ENCODE measurements at places on chromosomes 13 and 19. TPM values are rescaled to one million over a fixed set of nuclear protein-coding genes. Genes with fewer than 3 reads are reported as not detected.
A peak's percentile ranks its signal among the peaks of the same experiment; 100 is the strongest.

DNA sequence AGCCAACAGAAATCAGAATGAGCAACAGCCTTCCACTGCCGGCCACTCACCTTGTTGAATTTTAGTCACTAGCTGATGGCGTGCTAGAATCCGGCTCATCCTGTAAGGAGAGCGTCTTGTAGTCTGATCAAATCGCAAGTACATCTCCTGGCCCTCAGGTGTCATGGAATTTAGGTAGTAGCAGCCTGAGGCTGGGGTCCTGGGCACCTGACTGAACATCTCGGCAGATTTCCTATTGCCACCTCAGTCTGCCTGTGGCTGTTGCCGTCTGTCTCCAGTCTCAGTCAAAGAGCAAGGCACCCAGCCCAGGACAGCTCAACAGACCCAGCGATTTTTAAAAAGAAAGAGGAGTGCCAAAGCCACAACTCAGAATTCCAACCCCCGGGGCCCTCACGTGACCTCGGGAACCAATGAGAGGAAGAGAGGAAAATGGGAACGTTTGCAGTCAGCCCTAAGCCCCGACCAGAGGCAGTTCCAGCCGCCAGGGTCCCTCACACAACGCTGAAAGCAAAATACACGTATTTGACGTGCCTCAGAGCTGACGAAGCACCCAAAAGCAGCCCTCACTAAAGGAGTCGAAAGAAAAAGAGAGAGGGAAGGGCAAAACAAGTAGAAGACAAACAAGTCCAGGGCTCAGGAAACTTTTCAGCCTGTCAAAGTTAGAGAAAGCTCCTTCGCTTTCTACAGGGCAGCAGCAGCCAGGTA, at the start of gene STARD13:
Gene STARD13, minus strand, starts transcription at position 336 of the 705 bp plus-strand sequence. Its CDS starts 117 bp downstream, at position 219.
- H3K4me3 ChIP-seq: peak within 1 kb of the TSS; percentile 56
- H3K27me3 ChIP-seq: no peaks in the 10 kb centered on the region
- H3K36me3 ChIP-seq: no peaks in the 10 kb centered on the region

DNA sequence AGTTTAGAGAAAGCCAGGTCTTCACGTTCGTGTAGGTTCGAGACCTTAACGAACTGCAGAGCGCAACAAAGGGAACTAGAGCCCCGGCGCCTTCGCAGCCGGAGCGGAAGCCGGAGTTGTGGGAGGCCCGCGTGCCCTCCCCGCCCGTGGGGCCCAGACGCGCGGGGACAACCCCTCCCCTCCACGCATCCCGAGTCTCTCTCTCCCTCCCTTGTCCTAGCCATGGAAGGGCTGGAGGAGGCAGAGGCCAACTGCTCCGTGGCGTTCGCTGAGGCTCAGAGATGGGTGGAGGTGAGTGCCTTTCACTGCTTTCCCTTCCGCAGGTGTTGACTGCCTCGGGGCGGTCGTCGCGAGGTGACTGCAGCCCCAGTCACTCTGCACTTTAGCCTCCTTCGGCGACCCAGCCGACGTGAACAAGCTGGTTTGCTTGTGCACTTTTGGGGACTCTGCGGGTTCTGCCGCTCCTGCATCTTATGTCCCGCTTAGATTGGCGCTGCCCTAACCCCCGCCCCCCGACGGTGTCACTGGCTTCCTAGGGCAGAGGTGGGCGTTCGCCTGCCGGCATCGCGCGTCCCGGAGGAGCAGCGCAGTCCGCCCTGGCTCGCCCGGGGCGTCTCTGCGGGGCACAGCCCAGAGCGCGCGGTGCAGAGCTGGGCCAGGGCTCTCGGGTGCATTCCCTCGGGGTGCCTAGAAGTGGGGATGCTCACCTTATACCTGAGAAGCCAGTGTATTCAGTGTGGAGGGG, 478 bp downstream of the LMO7 start:
- H3K4me1 ChIP-seq: peaks cover 11% of the 10 kb centered on the region
- no peaks in the 10 kb centered on the region for H3K27me3 ChIP-seq
- peaks cover 2% of the 10 kb centered on the region for H3K36me3 ChIP-seq
- peak overlapping the region; percentile 92 for H3K4me3 ChIP-seq

- peaks cover 3% of the 10 kb centered on the region for H3K4me1 ChIP-seq
- no peak overlapping the region for H3K27ac ChIP-seq
- no peaks in the 10 kb centered on the region for H3K27me3 ChIP-seq
- H3K4me3 ChIP-seq: no peak overlapping the region
- H3K36me3 ChIP-seq: no peaks in the 10 kb centered on the region
- DNase-seq: peak; percentile 60
Measured at GRCh38 chr19:40592170-40592569, 9.0 kb upstream of the LTBP4 start.

GRCh38 chr19:47153266-47153665, 22.6 kb downstream of the SAE1 start:
- peaks cover 9% of the 10 kb centered on the region for H3K4me1 ChIP-seq
- no peaks in the 10 kb centered on the region for H3K27me3 ChIP-seq
- no peak overlapping the region for H3K27ac ChIP-seq
- peaks cover 8% of the 10 kb centered on the region for H3K36me3 ChIP-seq
- no peak for DNase-seq

DNA sequence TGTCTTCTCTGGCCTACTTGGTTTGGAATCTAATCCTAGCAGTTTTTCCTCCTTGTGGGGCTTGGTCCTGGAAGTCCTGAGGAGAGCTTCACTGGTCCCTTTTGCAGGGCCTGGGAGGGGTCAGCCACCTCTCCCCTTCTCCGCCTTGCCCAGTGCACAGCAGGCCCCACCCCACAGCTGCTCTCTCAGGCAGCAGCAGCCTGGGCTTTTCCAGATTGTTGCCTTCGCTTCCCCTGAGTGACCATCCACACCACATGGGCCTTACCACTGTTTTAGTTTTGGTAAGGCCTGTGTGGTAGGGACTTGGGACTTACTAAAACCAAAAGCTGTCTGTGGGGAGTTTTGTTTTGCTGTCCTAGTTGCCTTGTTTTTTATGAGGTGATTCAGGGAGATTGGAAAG, 11.5 kb downstream of the MPHOSPH8 start:
- DNase-seq: no peak
- no peak overlapping the region for H3K4me3 ChIP-seq
- no peak overlapping the region for H3K27ac ChIP-seq
- H3K36me3 ChIP-seq: peaks cover 3% of the 10 kb centered on the region
- H3K4me1 ChIP-seq: no peaks in the 10 kb centered on the region
- no peaks in the 10 kb centered on the region for H3K27me3 ChIP-seq

- H3K4me1 ChIP-seq: peaks cover 8% of the 10 kb centered on the region
- no peak overlapping the region for H3K27ac ChIP-seq
- peaks cover 12% of the 10 kb centered on the region for H3K36me3 ChIP-seq
- no peak for DNase-seq
- H3K4me3 ChIP-seq: no peak overlapping the region
Measured at GRCh38 chr19:5035793-5036697, 67.1 kb downstream of the KDM4B start.

GRCh38 chr19:1284979-1285736, 515 bp upstream of the EFNA2 start:
- no peak for DNase-seq
- no peak overlapping the region for H3K27ac ChIP-seq
- H3K4me3 ChIP-seq: no peak overlapping the region

GRCh38 chr13:87878706-87879105, 207.5 kb downstream of the SLITRK5 start:
- peak; percentile 46 for DNase-seq
- H3K36me3 ChIP-seq: no peaks in the 10 kb centered on the region
- H3K4me3 ChIP-seq: no peak overlapping the region
- H3K27me3 ChIP-seq: no peaks in the 10 kb centered on the region
- H3K4me1 ChIP-seq: no peaks in the 10 kb centered on the region

DNA sequence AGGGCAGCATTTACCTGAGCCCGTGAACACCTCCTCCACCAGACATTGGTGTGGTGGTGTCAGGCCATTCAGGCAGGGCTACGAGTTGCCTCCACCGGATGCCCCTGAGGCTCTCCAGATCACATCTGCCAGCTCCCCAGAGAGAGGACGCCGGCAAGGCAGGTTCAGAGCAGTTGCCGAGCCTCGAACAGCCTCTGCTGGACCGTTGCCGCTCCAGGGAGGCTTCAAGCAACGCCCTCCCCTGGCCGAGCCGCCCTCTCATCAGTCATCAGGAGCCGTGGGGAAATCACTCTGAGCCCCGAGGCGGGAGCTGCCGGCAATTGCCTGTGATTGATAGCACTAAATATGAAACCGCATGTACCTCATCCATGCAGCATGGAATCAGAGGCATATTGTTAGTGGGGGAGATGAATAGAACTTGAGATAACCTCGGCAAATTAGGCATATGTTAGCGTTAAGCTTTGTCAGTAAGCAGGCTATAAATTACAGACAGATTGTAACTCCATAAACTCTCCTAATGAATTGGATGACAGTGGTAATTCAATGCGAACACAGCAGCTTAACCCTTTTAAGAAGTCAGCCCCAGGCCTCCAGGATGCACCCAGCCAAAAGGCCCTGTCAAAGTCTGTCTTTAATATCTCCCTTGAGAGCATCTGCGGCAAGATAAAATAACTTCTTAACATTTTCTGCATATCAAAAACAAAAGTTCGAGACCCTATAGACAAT, 29.8 kb upstream of the SPACA7 start:
- no peaks in the 10 kb centered on the region for H3K4me1 ChIP-seq
- H3K27me3 ChIP-seq: no peaks in the 10 kb centered on the region
- no peaks in the 10 kb centered on the region for H3K36me3 ChIP-seq
- no peak overlapping the region for H3K27ac ChIP-seq

GRCh38 chr19:13315495-13315894, 165.3 kb downstream of the IER2 start:
- no peak for DNase-seq
- H3K4me1 ChIP-seq: no peaks in the 10 kb centered on the region
- no peak overlapping the region for H3K4me3 ChIP-seq
- no peaks in the 10 kb centered on the region for H3K27me3 ChIP-seq
- H3K27ac ChIP-seq: no peak overlapping the region

- H3K36me3 ChIP-seq: no peaks in the 10 kb centered on the region
- no peaks in the 10 kb centered on the region for H3K4me1 ChIP-seq
- peaks cover 19% of the 10 kb centered on the region for H3K27me3 ChIP-seq
- H3K27ac ChIP-seq: no peak overlapping the region
- no peak overlapping the region for H3K4me3 ChIP-seq
Measured at GRCh38 chr19:47819858-47820257, 1.9 kb upstream of the CRX start.

GRCh38 chr19:57830071-57830602, at the start of gene ZNF587B:
ZNF587B (plus strand) TSS chr19:57830299; CDS start chr19:57830529, 230 bp downstream.
- peak within 1 kb of the TSS; percentile 92 for H3K4me3 ChIP-seq
- peaks cover 2% of the 10 kb centered on the region for H3K4me1 ChIP-seq
- H3K27me3 ChIP-seq: no peaks in the 10 kb centered on the region
- H3K27ac ChIP-seq: peak within 1 kb of the TSS; percentile 82

DNA sequence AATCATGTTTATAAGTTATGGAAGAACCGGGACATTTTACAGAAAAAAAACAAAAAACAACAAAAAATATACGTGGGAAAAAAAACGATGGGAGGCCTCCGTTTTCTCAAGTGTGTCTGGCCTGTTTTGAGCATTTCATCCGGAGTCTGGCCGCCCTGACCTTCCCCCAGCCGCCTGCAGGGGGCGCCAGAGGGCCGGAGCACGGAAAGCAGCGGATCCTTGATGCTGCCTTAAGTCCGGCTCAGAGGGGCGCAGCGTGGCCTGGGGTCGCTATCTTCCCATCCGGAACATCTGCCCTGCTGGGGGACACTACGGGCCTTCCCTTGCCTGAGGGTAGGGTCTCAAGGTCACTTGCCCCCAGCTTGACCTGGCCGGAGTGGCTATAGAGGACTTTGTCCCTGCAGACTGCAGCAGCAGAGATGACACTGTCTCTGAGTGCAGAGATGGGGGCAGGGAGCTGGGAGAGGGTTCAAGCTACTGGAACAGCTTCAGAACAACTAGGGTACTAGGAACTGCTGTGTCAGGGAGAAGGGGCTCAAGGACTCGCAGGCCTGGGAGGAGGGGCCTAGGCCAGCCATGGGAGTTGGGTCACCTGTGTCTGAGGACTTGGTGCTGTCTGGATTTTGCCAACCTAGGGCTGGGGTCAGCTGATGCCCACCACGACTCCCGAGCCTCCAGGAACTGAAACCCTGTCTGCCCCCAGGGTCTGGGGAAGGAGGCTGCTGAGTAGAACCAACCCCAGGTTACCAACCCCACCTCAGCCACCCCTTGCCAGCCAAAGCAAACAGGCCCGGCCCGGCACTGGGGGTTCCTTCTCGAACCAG, 1.8 kb upstream of the APOE start:
- H3K36me3 ChIP-seq: peaks cover 8% of the 10 kb centered on the region
- H3K27ac ChIP-seq: no peak overlapping the region
- peaks cover 9% of the 10 kb centered on the region for H3K27me3 ChIP-seq
- peak; percentile 36 for DNase-seq
- H3K4me1 ChIP-seq: no peaks in the 10 kb centered on the region

Gene DHRS12
- 4.1 TPM for total RNA-seq

Gene MYO1F
- 0.17 TPM for total RNA-seq

Gene FAM83E
- 1.0 TPM for total RNA-seq

Gene ZNF83
- total RNA-seq: 47.0 TPM

Gene DLL3
- total RNA-seq: under 0.01 TPM

Gene F10
- total RNA-seq: 20.3 TPM

Gene CHST8
- total RNA-seq: not detected

Data from fibroblast of lung (primary cell).